Activated T-helper 2 cell treated with anti-CD3 and anti-CD28 coated beads, Interferon-gamma antibody, Interleukin-2, Interleukin-4, amounts not matched to agents 10 μg/mL and 5 μg/mL and 100 μg/mL, durations not matched to agents 14 hours and 24 hours and 36 hours (primary cell): ENCODE measurements at places on chromosomes 5 and 9. TPM values are rescaled to one million over a fixed set of nuclear protein-coding genes. Genes with fewer than 3 reads are reported as not detected.

GRCh38 chr9:16023446-16023845 lies 470.6 kb downstream of the CCDC171 start:
- DNase-seq, result no peak

The ZNF658 gene
- total RNA-seq, result 1.0 and 1.7 TPM in 2 replicates

The SPAG8 gene
- total RNA-seq, result 0.82 and 1.5 TPM in 2 replicates

- no peak for DNase-seq
These were observed 58.1 kb downstream of the PSAT1 start for GRCh38 chr9:78354989-78355388.

The ARL14EPL gene
- total RNA-seq, result not detected in 2 replicates

The PCDHA4 gene
- not detected in 2 replicates for total RNA-seq

DNA sequence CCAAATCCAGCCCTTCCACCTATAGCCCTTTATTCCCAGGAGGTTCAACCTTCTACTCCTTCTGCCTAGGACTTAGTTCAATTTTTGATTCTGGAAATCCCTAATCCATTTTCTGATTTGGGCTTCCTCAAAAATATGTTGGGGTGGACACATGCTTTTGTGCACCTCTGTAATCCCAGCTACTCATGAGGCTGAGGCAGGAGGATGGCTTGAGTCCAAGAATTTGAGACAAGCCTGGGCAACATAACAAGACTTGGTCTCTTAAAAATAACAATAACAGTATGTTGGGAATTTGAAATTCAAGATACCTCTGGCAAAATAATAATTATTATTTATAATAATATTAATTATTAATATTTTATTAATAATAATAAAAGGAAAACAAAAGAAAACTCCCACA lies 188.7 kb upstream of the TLE4 start:
- no peak for DNase-seq

- no peak for DNase-seq
These were observed 81.5 kb upstream of the CHD1 start for GRCh38 chr5:99010294-99010693.

The HK3 gene
- total RNA-seq, result 0.25 and 0.52 TPM in 2 replicates

DNA sequence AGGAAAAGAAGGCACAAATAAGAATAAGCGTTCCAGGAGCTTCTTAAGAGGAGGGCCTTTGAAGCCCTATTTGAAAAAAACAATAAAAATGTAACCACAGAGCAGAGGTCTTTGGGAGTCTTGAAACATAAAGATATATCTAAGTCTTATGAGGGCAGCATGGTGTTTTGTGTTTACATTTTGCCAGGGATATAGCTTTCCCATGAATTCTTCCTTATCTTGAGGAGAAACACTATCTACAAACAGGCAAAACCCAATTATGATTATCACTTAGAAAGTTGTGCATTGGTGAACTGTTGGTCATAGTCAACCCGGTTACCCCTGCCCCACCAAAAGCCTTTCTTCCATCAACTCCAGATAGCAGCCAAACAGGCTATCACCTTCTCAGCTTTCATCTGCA lies 23.6 kb upstream of the LHFPL2 start:
- DNase-seq, result no peak

- no peak for DNase-seq
These were observed 91.2 kb downstream of the RIC1 start for GRCh38 chr9:5720151-5720550.

- no peak for DNase-seq
These were observed 306.2 kb downstream of the PIK3R1 start for GRCh38 chr5:68521776-68522175.

The RLN2 gene
- 1.4 and 1.7 TPM in 2 replicates for total RNA-seq

The SLC4A9 gene
- 0.18 TPM in 1 of 2 replicates, not detected in the other for total RNA-seq
